CD4-positive, alpha-beta T cell treated with Interleukin-17A for 4 hours (primary cell): ENCODE measurements at places on chromosomes 5 and 9.

GRCh38 chr9:33236571-33236970 is 3.4 kb upstream of the SPINK4 start:
- DNase-seq = no peak

- no peak for DNase-seq
Measured at GRCh38 chr9:69797675-69798074, 22.9 kb upstream of the CFAP95 start.

DNA sequence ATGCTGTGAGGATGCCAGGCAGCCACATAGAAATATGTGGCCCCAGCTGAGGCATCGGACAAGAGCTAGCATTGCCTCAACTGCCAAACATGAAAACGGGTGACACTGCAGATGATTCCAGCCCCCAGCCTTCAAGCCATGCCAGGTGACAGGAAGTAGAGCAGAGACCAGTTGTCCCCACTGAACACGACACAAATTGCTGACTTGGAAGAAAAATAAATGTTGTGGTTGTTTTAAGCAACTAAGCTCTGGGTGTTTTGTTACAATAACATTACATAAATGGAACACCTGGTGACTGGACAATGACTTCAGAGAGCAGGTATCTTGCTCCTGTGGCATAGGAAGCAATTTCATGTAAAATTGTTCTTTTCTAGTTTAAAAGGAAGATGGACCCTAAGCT is 154.2 kb downstream of the KIF4B start:
- no peak for DNase-seq

DNA sequence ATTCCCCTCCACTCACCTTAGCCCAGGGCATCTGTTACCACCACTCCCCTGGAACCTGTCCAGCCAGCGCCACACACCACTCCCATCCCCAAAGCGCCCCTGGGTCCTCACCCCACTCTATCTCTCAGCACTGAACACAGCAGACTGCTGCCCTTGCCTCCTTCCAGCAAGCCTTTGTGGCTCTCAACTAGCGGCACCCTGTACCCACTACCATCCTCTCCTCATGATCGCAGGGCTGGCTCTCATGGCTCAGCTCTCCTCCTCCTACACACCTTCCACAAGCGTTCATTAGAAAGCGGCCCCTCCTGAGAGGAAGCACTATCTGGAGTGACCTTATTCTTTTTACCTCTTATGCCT is 13.3 kb upstream of the BASP1 start:
- no peak for DNase-seq

GRCh38 chr9:268616-269015 is 54.0 kb downstream of the DOCK8 start:
- no peak for DNase-seq

DNA sequence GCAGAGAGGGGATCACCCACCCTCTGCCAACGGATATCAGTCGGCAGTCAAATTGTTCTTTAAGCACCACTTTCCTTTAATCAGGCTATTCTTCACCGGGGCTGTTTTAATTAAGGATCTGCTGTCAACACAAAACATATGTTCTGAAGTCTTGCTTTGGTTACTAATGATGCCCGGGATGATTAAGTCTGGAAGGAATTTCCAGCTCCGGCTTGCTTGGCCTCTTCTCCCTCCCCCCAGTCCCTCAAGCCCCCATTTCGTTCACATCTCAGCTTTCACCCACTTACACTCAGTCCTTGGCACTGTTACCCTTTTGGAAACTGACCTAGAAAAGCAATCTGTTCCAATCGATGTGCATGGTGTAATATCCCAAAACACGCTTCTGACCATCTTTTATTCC is 74.7 kb downstream of the MSX2 start:
- DNase-seq = no peak

DNA sequence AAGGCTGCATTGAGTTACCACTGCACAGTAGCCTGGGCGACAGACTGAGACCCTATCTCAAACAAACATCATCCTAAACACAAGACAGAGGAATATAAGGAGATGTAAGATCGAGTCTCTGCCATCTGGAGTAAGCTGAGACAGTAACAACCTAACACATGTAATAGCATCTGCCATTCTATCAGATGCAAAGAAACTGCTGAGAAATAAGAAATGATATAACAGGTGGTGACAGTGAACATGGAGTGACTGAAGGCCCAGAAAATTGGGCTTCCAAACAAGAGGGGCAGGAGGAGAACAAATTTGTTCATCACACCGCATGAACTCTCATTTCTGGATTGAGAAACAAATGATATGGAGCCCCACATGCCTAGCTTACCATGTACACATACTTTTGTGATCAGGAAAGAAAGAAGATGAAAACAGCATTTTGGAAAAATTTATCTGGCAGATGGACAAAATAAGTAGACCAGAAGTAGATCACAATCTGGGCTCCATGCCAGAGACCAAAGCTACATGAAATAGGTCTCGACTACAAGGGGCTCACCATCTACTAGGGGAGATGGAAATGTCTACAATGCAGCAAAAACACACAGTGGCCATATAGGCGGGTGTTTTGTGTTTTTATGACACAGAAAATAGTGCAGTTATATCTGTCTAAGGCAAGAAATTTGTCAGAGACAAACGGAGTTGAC is 45.5 kb downstream of the ECPAS start:
- no peak for DNase-seq

DNA sequence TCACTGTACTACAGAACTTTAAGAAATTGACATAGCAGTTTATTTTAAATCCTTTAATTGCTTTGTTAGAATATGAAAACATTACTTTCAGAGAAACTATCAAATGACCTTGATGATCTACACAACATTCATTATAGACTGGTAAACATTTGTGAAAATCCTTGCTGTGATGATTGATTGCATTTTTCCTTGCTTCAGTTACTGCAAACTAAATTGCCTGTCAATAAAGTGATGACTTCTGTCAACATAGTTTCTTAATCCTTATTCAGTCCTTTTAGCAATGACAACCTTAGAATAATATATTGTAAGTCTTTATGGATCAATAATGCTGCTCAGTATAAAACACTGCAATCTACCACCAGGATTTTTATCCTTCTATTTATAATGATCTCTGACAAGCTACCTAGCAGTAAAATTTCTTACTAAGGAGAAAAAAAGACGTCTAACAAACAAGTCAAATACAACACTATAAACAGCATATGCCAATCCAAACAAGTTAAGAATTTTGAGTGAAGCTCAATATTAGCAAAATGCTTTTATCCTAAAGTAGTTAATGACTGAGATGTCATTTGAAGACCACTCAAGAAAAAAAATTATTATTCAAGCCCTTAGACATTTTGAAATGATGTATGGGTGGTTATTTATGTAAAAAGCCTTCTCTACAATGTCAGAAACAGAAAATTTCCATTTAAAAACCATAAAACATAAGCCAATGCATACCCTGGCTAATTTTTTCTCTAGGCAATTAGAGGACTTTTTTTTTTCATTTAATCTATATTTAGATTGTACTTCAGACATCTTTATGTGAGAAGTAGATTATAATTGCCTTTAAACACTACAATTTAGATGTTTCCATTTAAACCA is 105.5 kb downstream of the FBXL17 start:
- DNase-seq = no peak

- DNase-seq = peak; percentile 23
Measured at GRCh38 chr5:154858972-154859871, 795 bp downstream of the CNOT8 start.

DNA sequence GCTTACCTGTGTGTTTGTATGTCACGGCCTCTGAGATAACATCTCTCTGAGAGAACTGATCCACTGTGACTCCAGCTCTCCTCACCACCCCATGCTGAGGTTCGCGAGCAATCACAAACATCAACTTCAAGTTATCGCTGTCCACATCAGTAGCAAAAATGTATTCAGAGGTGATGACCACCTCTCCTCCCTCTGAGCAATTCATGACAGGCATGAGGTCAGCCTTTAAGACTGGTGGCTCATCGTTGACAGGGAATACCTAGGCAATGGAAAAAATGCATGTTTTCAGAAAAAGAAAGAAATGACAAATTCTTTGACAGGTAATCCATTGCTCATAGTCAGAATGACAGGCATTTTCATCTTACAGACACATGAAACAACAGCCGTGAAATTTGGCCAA is 90.3 kb upstream of the CER1 start:
- no peak for DNase-seq

GRCh38 chr5:173497685-173498084 is 118.8 kb downstream of the BOD1 start:
- DNase-seq = no peak

- no peak for DNase-seq
Measured at GRCh38 chr5:150589862-150590601, 50.4 kb upstream of the SYNPO start.

DNA sequence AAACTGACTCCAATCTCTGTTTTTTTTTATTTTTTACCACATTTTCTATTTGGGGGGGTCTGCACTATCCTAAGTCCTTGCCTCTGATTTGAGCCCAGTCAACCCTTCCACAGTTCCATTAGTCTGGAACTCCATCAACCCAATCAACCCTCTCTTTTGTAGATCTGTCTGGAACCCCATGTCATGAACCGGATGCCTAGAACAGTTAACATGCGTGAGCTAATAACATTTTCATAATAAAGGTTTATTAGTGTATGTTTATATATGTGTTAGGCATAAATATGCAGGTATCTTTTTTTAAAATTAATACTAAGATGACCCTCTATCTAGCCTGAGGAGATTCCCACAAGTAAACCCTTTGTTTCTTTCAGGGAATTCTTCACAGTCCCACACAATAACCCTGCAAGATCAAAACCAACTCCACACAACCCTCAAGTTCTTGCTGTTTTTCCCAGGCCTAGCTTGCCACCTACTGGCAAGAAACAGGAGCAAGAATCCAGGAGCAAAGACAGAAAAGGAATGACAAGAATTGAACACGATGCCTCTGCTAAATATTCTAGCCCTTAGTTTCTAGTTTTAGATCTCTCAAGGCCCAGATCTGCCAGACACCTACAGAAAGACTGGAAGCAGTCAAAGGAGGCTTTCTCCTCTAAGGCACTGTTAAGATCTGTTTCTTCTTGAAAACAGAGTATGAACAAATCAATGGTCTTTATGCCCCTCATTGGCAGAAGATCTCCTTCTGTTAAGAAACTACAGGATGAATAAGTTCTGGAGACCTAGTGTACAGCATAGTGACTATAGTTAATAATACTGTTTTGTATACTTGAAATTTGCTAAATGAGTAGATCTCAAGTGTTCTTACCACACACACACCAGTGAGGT is 100.4 kb downstream of the TRIM36 start:
- DNase-seq = no peak

GRCh38 chr5:179296150-179296821 is 49.0 kb downstream of the ADAMTS2 start:
- DNase-seq = no peak

DNA sequence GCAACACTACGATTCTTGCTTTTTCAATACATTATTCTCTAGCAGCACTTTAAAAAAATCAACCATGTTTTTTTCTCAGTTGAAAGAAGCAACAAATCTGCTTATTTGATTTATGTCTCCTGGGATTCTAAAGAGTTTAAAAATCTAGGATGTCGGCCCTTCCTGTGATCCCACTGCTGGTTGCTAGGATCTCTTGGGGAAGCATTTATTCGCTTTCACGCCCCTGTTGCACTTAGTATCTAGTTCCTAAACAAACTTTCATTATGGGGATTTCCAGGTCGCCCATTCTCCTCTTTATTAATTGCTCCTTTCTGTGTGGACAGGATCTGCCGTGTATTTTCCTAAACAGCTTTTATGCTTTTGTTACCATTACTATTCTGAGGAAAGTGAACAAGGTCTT is 313.5 kb downstream of the AGTPBP1 start:
- no peak for DNase-seq

DNA sequence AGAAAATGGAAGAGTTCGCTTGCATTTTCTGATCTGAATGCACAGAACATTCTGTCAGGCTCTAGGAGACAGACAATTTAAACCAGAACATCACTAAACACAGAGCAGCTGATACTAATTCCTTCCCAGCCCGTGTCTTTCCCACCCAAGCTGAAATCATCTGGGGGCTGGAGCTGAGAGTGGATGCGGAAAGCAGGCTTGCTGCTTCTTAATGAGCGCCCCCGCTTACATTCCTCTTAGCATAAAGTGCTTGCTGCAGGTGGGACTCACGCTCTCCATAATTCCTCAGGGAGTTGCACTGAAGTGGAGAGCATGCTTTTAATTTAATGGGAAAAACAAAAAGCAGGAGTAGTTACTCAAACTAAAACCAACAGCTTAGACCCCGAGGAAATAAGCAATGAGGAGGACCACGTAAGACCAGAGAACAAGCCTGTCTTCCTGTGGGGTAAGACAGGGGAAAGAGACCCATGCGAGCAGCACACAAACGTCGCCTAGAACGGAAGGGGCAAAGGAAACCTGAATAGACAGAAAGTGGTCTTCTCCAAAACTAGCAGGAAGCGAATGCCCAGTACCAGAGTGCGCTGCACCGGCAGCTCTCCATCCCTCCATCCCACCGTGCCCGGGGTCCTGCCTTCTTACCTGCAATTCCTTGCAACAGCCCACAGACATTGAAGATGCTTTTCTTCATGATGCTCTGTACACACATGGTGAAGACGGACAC is 139.3 kb downstream of the LHFPL2 start:
- no peak for DNase-seq

DNA sequence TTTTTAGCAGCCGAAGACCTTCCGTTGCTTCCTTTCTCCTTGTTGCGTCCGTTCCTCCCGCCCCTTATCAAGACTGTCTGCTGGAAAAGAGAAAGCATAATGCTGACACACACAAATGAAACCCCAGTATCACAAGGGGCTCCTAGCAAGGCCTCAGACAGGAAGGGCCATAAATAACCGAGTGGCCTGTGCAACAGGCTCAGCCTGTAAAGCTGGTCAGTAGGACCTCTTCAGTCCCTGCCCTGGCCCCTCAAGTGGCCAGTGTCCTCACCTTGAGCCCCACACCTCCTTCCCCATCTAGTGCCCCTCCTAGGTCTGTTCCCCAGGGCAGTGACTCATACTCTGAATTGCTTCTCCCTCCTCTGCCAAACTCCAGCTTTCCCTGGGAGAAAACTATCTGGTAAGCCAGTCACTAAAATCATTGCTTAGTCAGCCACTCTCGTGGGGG is 174.6 kb upstream of the IL12B start:
- no peak for DNase-seq

DNA sequence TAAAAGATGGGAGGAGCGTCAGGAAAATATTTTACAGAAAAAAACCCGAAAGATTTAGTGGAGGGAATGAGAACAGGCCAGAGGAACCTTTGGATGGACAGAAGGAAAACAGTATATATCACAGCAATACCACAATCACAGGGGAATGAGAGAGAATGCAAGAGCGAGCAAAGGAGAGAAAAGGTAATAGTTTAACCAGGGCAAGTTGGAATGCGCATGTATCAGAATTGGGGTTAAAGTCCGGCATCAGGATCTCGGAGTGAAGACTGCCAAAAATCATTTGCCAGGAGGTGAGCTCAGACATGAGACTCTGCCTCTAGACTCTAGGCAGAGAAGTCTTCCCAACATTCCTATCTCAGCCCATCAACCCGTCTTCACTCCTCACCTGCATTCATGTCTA is 36.8 kb downstream of the PCDHGC5 start:
- DNase-seq = no peak
